Hepatocyte (in vitro differentiated cells): ENCODE measurements at places on chromosomes 1 and 21. TPM values are rescaled to one million over a fixed set of nuclear protein-coding genes. Genes with fewer than 3 reads are reported as not detected.

- H3K36me3 ChIP-seq: peaks cover 4% of the 10 kb centered on the region
- DNase-seq: peak; percentile 26
- H3K4me3 ChIP-seq: peak overlapping the region; percentile 87
- peak overlapping the region; percentile 99 for H3K27ac ChIP-seq
Observed at GRCh38 chr1:25246600-25247023, 642 bp downstream of the RSRP1 start.

DNA sequence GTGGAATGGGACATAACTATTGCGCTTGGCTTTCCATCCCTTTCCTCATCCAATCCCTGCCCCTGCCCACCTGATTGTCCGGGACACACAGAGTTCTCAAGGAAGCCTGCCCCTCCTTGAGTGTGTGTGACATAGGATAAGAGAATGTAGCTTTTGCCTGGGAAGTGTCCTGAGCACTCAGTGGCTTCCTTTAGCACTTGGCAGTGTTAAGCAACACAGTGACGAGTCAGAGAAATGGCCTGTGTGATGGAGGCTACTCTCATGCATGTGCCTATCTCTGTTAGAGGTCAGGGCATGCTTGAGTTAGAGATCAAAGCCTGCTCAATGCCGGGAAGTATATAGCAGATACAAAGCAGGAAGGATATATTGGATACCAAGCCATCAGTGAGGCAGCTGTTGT is 289.5 kb downstream of the SIPA1L2 start:
- no peak overlapping the region for H3K27ac ChIP-seq
- H3K4me1 ChIP-seq: no peaks in the 10 kb centered on the region
- no peak for DNase-seq
- no peaks in the 10 kb centered on the region for H3K27me3 ChIP-seq

- no peaks in the 10 kb centered on the region for H3K4me1 ChIP-seq
Observed at GRCh38 chr1:90550626-90551406, 166.3 kb downstream of the BARHL2 start.

DNA sequence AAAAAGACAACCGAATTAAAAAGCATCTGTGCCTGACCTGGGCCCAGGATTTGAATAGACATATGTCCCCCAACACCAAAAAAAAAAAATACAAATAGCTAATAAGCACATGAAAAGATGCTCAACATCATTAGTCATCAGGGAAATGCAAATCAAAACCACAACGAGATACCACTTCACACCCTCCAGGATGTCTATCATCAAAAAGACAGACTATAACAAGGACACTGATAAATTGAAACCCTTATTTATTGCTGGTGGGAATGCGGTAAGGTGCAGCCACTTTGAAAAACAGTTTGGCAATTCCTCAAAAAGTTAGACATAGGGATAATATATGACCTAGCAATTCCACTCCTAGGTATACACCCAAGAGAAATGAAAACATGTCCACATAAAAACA is 72.3 kb upstream of the CAMK1G start:
- no peaks in the 10 kb centered on the region for H3K36me3 ChIP-seq
- H3K27ac ChIP-seq: no peak overlapping the region
- DNase-seq: no peak

DNA sequence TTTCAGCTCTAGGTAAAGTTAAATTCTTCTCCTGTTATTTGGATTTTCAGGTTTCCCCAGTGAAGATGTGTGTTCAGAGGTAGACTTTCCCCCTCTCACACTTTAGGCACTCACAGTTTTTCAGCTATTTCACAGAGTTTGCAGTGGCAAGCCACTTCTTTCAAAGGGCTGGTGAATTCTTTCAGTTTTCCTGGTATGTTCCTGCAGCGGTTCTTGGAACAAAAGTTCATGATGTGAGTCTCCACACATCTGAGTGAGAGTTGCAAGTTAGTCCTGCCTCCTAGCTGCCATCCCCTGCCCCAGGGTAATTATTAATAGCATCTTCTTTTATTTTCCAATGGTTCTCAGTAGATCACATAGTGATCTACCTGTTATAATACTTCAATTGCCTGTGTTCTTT is 27.3 kb upstream of the CD84 start:
- H3K4me1 ChIP-seq: peaks cover 6% of the 10 kb centered on the region
- DNase-seq: no peak
- H3K27me3 ChIP-seq: no peaks in the 10 kb centered on the region
- peak overlapping the region; percentile 44 for H3K27ac ChIP-seq

DNA sequence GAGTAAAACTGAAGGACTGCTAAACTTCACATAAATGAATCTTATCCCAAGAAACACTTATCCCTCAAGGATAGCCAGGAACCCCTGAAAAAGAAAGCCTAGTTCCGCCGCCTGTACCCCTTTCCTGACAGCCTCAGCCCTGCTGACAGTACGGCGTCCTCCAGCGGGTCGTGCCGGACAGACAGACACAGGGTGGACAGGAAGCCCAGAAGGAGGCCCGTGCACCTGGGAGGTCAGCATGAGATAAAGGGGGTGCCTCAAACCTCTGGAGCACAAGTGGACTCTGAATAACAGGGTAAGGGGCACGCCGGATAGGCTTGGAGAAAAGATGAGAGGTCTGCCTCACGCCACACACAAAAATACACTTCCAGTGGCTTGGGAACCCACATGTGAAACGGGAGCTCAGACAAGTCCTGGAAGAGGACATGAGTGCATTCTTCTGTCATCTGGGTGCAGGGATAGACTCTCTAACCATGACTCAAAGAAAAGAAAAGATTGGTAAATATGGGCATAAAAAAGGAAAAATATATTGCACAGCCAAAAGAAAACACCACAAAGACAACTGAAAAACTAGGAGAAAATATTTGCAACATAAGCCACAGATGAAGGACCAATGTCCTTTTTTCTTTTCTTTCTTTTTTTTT is 17.3 kb upstream of the ADARB1 start:
- H3K36me3 ChIP-seq: no peaks in the 10 kb centered on the region
- H3K27me3 ChIP-seq: no peaks in the 10 kb centered on the region
- no peak overlapping the region for H3K27ac ChIP-seq
- H3K4me1 ChIP-seq: no peaks in the 10 kb centered on the region
- no peak overlapping the region for H3K4me3 ChIP-seq

The OR2M7 gene
- not detected in 2 replicates for total RNA-seq

DNA sequence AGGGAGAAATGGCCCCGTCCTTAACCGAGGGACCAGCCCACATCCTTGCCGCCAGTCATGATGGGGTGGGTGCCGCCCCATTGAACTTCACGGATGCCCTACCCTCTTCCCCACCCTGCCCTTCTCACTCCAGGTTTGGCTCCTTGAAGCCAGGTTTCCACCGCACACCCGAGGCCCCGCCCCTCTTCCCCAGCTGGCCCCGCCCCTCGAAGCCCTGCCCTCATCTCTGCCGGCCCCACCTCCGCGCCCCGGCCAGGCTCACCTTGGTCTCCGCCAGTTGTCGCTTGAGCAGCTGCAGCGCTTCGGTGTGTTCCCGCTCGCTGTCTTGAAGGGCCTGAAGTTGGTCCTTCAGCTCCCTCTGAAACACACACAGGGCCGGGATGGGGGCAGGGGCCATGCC is 16.6 kb downstream of the TRIM62 start:
- no peak overlapping the region for H3K4me3 ChIP-seq
- H3K27me3 ChIP-seq: no peaks in the 10 kb centered on the region
- no peaks in the 10 kb centered on the region for H3K36me3 ChIP-seq
- no peak for DNase-seq
- peaks cover 17% of the 10 kb centered on the region for H3K4me1 ChIP-seq

DNA sequence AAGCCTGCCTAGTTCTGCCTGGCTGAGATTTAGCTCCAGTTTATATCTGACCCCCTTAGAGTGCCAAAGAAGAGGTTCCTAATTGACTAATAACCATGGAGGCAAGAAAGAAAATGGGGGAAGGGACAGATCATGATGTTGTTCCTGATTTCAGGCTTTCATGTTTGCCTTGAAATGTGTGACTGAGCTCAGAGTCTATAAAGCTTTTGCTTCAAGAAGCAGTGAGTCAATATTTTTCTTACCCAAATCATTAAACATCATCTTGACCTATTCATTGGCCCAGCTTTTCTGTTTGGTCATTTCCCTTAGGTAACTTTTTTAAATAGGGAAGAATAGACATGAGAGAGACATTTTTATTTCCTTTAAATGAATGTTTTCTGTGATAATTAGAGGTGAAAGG is 55.9 kb downstream of the HHAT start:
- no peak overlapping the region for H3K4me3 ChIP-seq
- H3K27ac ChIP-seq: peak overlapping the region; percentile 20
- H3K27me3 ChIP-seq: no peaks in the 10 kb centered on the region
- no peak for DNase-seq
- peaks cover 4% of the 10 kb centered on the region for H3K4me1 ChIP-seq

The SNX7 gene
- total RNA-seq: 43.3 and 76.1 TPM in 2 replicates

The C1orf87 gene
- not detected in 2 replicates for total RNA-seq
